Inflammatory macrophage treated with lipopolysaccharide for 1 hour (primary cell): ENCODE measurements at places on chromosomes 11 and 22.

- no peak for DNase-seq
Observed at GRCh38 chr22:36738416-36739020, 35.0 kb upstream of the CACNG2 start.

DNA sequence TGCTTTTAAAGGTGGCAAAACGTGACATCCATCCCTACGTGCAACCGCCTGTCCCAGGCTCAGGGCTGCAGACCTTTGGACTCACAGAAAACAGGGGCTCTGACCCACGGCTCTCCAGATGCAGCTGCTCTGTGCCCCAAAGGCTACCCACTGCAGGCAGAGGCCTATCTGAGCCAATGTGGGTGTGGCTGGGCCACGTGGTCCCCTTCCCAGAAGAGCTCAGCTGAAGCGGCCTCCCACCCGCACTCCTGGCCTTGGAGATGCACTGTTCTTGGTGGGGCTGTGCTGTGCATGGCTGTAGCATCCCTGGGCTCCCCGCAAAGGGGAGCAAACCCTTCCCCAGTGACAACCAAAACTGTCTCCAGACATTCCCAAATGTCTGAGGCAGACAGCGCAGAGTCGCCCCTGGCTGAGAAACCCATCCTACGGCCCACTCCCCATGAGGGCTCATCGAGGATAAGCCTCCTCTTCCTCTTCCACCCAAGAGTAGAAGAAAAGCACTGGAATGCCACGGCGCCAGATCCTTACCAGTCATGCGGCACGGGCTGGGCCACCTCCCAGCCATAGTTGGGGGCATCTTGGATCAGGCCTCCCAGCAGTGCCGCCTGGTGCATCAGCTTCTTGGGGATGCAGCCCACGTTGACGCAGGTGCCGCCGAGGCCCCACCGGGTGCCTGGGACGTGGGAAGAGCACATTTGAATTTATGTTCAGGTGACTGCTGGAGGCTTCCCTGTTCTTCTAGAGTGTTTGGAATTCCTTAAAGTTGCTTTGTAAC, 23.1 kb upstream of the COMT start:
- no peak for DNase-seq

DNA sequence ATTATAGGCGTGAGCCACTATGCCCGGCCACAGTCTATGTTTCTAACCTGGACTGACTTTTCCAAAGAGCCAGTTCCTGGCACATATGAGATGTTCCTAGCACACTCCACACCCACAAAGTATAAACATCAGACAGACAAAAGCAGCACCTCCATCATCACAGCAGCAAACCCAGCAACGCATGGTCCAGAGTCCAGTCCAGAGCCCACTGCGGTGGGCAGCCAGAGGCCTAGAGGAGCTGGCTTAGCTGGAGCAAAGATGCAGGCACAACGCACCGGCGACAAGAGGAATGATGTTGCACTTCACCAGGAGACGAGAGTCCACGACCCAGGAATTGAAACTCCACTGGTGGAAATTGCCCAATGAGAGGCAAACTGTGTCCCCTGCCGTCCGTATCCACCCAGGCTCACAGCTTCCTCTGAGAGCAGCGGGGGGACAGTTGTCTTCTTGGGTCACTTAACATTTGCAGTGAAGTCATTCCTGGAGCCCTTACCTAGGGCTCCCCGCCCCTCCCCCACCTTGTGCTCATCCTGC, 36.6 kb downstream of the RPS6KA4 start:
- no peak for DNase-seq

DNA sequence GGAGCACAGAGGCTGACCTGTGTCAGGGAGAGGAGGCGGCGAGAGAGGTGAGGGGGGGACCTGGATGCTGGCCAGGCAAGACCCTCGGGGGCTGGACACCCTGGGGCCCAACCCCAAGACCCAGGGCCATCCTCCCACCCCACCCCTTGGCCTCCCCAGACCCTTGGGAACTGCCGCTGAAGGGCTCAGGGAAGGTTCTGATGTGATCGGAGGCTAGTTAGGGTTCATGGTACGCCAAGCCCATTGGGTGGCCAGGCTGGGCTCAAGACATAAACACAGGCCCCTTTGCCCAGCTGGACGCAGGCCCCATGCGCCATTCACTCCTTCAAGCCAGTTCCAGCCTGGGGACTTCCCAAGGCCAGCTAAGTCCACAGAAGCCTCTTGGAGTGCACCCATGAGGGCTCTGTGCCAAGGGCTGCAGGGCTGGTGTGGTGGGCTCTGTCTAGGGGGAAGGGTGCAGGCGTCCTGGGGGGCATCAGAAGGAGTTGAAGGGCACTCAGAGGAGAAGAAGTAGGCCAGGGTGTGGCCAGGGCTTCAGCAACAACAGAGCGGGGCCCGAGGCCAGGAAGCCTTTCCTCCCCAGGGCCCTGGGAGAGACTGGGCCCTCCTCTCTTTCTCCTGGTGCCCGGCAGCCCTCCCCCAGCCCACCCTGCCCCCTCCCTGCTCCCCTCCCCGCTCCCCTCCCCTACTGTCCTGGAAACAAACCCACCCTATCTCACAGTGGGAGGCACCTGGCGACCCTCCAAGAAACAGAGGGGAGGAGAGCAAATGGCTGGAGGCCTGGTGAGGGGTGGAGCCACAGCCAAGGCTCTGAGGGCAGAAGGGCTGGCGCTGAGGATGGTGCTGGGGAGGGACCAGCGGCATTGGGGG, 12.9 kb downstream of the TSPAN32 start:
- no peak for DNase-seq

- no peak for DNase-seq
Observed at GRCh38 chr11:66720899-66721470, 8.0 kb downstream of the SPTBN2 start.

DNA sequence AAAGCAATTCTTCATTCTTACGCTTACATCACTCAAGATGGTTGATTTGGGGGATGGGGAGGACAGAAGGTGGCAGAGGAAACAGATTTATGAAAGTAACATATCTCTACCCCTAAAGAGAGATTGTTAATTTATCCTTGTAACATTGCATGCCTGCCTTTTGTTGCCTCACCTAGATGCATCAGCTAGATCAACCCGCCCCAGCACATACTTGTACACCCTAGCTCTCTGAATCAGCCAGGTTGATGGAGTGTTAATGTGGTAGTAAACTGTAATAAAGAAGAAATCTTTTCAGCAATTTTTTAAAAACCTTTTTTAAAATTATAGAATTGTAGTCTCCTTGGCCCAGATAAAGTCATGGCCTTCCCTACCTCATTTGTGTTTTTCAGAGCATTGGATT, 51.5 kb downstream of the EXT2 start:
- DNase-seq = no peak

- peak; percentile 86 for DNase-seq
Observed at GRCh38 chr11:96254854-96255253, 88.1 kb downstream of the MAML2 start.

DNA sequence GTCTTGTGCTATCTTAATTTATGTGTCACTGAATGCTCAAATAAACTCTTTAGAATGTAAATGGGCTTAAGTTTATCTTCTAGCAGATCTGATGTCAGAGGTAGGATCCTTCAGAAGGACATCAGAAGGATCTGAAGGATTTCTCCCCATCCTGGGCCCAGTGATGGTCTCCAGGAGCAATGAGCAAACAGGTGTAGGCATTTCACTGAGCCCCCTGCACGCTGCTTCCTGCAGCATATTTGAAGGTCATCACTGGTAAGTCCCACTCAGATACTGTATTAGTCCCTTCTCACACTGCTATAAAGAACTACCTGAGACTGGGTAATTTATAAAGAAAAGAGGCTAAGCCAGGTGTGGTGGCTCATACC, 4.5 kb downstream of the GSTP1 start:
- no peak for DNase-seq
